Uterus (tissue), 4 donors: ENCODE measurements at places on chromosomes 16 and 17. TPM values are rescaled to one million over a fixed set of nuclear protein-coding genes. Genes with fewer than 3 reads are reported as not detected.

The ABCA6 gene
- 65.6 TPM for total RNA-seq

GRCh38 chr17:44546671-44547606 lies 10.3 kb upstream of the FZD2 start:
- H3K4me3 ChIP-seq, result no peak overlapping the region
- no peaks in the 10 kb centered on the region for H3K27me3 ChIP-seq
- no peak overlapping the region for H3K27ac ChIP-seq

The HES7 gene
- not detected for total RNA-seq

- no peaks in the 10 kb centered on the region for H3K36me3 ChIP-seq
- H3K27me3 ChIP-seq, result no peaks in the 10 kb centered on the region
- H3K27ac ChIP-seq, result no peak overlapping the region
Observed at GRCh38 chr16:57566436-57566835, 24.0 kb downstream of the ADGRG5 start.

The TERB1 gene
- total RNA-seq, result 0.21 TPM

- peak overlapping the region; percentile 68 for H3K27ac ChIP-seq
- no peaks in the 10 kb centered on the region for H3K4me1 ChIP-seq
- H3K27me3 ChIP-seq, result no peaks in the 10 kb centered on the region
- H3K4me3 ChIP-seq, result no peak overlapping the region
Observed at GRCh38 chr17:81286491-81287145, 8.5 kb downstream of the SLC38A10 start.
